Activated T-helper 1 cell treated with anti-CD3 and anti-CD28 coated beads, Interleukin-2, amount 50 U/mL, for 16 hours (primary cell): ENCODE measurements at places on chromosomes 4 and X.

- no peak for DNase-seq
These were observed 36.4 kb upstream of the GPR174 start for GRCh38 chrX:79107891-79108718.

DNA sequence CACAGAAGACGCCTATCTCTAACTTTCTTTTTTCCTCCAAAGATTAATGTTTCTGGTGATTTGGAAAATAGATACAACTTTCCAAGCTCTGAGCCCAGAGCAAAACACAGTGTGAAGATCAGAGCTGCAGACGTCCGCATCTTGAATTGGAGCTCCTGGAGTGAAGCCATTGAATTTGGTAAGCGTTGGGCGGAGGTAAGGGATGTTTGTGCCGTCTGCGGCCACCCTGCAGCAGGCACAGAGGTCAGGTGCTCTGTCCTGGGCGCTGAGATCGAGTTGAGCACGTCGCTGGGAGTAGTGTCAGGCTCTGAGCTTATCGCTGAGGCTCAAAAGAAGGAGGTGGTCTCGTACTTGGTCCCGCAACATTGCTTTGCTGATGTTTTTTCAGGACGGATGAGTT, 31.8 kb downstream of the CSF2RA start:
- no peak for DNase-seq

DNA sequence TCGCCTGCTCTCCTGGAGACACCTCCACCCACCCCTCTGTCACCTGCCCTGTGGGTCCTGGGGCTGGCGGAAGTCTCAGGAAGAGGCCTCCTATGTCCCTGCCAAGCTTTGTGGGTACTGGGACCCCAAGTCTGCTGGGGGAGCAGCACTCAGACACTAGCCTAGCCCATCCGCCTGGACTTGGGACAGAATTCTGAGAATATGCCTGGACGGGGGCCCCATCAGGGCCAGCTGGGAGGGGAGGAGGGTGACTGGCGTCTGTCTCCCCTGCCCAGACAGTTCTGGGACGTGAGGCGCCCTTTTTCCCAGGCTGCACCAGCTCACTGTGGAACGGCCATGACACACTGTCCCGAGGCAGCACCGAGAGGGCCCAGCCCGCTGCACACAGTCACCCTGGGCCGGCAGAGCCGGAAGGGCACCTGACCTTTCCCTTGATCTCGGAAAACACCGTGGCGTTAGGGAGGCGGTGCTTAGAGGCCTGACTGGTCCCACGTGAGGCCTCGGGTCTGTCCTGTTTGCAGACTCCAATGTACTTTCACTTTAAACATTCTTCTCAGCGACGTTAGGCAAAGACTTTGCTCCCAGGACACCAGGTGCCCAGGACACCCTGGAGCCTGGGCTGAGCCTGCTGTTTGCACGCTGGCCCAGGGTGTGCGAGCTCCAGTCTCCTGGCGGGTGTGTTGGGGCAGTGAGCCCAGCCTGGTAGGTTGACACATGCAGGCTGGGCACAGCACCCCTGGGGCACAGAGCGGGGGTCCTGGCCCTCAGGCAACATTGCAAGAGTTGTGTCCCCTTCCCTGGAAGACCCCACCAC, 700 bp downstream of the SLC26A1 start:
- no peak for DNase-seq

- DNase-seq: no peak
These were observed 16.2 kb downstream of the AWAT2 start for GRCh38 chrX:70033348-70034051.

GRCh38 chr4:164753873-164754488, at the start of gene SMIM31:
TSS of gene SMIM31 (plus strand) at chr4:164754131. CDS start at chr4:164770444, 16,313 bp downstream.
- DNase-seq: no peak

- DNase-seq: no peak
These were observed 83.0 kb downstream of the HTRA3 start for GRCh38 chr4:8352368-8353157.

DNA sequence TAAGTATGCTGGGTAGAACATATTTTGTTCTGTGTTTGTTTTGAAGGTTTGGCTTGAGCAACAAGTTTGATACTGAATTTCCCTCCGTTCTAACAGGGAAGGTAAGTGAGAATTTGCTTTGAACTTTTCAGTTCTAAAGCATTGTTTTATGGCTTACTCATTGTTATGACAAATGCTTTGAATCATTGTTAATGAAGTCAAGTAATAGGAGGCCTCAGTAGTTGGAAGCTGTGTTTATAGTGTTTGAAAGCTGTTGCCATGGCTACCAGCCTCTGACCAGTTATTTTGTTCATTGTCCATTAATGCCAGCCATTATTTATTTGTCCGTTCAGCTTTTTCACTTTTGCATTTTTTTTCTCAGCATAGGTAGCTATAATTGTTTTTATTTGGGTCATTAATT, 14.4 kb downstream of the CHIC1 start:
- DNase-seq: no peak

- DNase-seq: no peak
These were observed 27.3 kb upstream of the FBXW7 start for GRCh38 chr4:152563209-152563608.

DNA sequence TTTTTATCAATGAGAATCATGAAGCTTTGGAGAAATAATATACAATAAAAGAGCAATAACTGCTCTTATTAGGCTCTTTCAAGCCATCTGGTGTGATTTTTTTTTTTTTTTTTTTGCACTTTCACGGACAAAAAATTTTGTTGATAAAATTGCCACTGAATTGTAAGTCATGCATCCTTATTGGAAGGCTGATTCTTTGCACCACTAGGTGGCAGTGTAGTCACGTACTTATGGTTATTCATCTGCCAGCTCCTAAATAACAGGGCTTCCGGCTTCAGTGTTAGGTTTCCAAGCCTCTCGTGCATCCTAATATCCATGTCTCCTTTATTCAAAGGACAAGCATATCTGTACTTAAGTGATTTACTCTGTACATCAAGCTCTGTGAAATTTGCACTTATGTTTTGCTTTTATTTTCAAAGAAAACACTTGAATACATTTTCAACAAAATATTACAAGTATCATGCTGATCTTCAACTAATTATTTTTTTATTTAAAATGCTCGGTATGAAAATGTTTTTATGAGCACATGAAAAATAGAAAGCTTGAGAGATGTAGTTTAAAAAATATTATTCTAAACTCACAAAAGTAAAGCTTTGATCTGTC, 1578.3 kb upstream of the TENM3 start:
- DNase-seq: no peak

GRCh38 chrX:153700967-153701366, 13.2 kb downstream of the SLC6A8 start:
- DNase-seq: no peak

- DNase-seq: no peak
These were observed 59.9 kb upstream of the FAM241A start for GRCh38 chr4:112085156-112086035.

DNA sequence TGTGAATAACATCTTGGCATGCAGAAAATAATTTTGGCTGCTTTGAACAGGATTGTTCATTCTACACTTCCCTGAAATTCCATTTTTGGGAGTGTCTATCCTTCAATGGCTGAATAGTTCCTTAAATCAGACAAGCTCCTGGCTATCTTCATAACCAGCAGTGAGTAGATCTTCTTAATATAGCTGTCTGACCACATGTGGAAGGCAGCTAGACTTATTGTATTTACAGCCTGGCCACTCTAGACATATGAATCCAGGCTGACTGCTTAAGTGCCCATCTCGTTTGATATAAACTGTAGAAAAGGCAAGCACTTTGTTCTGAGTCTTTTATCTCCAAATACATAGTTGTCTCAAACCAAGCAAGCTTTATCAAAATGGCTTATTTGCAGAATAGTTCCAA, 40.0 kb downstream of the PWWP3B start:
- no peak for DNase-seq

DNA sequence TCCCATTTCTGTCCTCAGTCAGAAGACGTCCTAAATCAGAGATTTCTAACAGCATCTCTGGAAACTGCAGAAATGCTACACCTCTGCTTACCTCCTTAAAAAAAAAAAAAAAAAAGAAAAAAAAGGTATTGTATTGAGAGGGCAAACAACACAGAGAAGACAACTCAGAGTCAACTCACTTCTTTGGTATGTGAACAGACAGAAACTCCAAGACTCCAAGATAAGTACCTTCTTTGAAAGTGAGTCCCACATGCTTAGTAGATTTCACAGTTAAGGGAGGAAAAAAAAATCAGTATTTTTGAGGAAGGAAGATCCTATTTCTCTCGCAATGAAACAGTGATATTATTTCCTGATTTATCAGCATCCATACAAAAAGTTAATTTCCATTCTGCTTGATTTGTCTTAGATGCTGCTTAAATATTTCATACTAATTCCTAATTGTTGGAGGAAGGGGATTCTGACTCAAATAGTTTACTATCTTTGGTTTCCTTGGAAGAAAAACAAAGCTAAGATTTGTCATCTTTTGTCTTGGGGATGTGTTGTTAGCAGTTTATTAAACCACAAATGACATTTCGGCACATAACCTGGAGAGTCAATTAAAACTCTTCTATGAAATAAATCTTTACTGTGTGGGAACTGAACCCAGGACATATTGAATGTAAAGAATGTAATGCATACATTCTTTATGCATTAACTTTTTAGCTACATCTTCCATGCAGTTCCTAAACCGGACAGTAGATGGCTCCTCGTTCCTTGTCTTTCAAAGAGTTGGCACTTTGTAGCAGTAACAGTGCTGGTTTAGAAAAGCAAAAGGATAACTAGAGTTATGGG, 4.7 kb downstream of the RASGEF1B start:
- DNase-seq: peak; percentile 45

GRCh38 chr4:5517372-5517771, 191.0 kb downstream of the EVC2 start:
- DNase-seq: no peak

DNA sequence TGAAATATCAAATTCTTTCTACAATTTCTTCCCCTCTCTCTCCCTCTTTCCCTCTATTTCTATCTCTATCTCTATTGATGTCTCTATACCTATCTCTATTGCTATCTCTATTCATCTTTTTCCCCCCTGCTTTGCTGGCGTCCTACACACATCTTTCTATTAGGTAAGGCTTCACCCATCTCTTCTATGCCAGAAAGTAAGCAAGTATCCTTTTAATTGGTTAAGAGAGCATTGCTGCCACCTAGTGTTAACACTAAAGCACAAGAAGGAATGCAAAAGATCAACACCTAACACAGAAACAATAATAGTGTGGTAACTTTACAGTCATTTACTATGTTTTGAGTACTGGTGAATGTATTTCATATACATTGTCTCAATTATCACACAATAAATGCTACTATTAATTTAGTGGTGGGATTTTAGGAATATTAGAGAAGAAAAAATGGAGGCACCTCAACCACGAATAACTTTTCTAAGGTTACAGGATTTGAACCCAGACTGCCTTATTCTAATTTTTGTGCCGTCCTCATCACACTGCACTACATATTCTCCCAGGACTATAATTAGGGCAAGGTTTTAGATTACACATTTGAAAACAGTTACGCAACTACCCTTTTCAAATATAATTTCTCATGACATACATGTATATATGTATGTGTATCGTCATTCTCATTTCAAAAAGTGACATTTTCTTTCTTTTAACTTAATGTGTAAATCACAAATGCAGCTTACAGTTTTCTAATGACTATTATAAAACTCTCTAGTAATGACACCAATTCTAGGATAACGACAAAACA, 3.7 kb upstream of the C4orf36 start:
- DNase-seq: no peak

- DNase-seq: no peak
These were observed 2.7 kb upstream of the ACOT9 start for GRCh38 chrX:23745786-23746185.

GRCh38 chr4:94454405-94454804, 2.7 kb downstream of the PDLIM5 start:
- no peak for DNase-seq

DNA sequence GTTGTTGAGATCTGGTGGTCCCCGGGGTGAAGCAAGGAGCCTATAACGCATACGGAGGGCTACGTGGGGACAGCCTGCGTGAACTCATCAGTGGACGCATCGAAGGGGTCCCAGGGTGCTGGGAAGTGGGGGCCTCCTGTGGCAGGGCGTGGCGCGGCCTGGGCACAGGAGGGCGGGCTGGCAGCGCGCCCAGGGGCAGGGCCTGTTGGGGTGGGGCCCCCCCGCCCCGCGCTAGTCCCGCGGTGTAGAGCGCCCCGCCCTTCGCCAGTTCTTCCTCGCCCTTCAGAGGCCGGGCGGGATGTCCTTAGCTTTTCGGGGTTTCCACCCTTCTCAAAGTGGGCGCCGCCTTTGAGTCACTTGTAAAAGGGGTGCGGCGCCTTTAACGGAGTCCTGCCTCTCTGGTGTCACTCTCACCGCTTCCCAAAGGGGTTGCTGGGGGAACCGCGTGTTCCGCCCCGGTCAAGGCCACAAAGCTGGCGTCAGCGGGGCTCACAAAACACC, 632 bp downstream of the PLP2 start:
- peak; percentile 23 for DNase-seq

GRCh38 chr4:107837776-107838618, 13.3 kb downstream of the SGMS2 start:
- DNase-seq: no peak

DNA sequence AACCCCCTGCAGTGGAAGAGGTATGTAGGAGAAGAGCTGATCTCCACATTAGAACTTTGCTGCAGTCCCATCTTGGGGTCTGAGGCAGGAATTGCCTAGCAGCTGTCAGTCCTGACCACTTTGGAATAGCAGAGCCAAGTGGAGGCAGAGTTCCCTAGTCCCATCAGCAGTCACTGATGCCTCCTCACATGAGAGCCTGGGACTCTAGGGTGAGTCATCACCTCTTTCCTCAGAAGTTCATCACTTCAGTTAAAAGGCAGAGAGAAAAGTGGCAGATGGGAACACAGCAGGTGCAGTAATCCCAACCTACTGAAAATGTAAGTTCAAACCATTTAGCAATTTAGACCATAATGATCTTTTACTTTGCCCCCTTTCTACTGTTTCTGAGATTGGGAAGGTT, 73.9 kb upstream of the MED14 start:
- DNase-seq: no peak

DNA sequence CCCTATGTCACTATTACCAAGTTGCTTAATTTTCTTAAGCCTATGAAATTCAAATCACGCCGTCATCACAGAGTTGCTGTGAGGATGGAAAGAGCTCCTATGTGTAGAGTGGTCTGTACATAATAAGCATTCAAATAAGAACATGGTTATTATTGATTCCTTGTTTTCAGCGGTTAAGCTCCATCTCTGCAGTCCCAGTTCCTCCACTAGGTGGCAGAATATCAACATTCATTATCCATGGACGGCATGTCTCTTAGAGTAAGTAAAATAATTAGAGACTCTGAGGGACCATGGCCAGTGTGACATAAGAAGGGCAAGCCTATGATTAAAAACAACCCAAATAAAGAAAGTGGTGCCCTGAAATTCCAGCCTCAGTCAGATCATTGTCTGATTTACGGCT, 132.5 kb upstream of the NHS start:
- no peak for DNase-seq

DNA sequence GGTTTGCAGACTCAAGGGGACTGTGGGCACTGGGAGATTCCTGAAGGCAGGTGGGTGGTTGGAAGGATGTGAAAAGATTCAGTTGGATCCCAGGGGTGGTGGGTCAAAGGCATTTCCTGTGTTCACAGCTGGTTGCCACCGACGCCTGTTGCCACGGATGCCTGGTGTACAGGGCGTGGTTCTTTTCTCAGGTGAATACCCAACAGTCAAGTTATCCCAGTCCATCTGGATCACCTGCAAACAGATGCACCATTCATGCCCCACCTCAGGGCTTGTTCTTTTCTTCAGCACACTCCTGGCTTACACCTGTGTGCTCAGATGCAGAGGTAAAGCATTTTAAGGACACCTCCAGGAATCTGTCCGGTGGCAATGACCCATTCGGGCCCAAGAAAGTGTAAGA, 55.8 kb upstream of the SHOX start:
- DNase-seq: no peak

- no peak for DNase-seq
These were observed 217.5 kb downstream of the DHRSX start for GRCh38 chrX:2283111-2283859.

GRCh38 chr4:25012655-25013054, 18.1 kb downstream of the LGI2 start:
- DNase-seq: no peak
